ENCODE measurements at places on chromosomes 5 and 9. TPM values are rescaled to one million over a fixed set of nuclear protein-coding genes. Genes with fewer than 3 reads are reported as not detected.

GRCh38 chr9:20981486-20981885 lies 50.0 kb downstream of the HACD4 start:
- DNase-seq: no peak

DNA sequence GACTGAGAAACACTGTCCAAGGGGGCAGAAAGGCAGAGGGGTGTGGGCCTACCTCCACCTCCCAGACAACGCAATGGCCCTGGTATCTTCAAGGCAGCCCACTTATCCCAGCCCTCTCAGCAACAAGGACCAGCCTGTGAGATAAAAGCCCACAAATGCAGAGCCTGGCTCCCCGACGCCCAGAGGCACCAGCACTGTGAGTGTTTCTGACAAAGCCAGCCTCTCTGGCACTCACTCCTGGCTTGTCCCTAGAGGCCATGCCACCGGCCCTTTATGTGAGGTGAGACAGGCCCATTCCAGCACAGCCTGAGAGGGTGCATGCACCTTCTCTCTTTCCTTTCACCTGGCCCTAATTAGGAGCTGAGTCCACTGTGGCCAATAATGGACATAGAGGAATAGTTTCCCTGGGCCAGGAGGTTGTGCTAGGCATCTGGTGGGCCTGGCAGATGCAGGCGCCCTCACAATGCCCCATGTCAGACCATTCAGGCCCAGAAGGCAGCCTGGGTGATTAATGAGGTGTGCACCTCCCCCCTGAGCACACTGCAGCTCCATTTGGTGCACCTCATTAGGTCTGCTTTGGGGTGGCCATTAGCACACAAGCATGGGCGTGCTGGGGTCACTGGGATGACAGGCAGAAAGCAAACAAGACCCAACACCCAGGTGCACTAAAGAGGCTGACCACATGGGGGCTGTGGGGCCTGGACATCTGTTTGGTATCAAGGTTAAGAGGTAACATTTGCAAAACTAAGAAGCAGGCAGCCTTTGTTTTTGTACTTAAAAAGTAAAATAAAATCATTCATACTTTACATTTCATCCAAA lies 176.0 kb downstream of the MED10 start:
- no peak for DNase-seq

GRCh38 chr9:129414993-129415941 lies 205.6 kb downstream of the C9orf50 start:
- no peak for DNase-seq

- DNase-seq: peak; percentile 59
Observed at GRCh38 chr5:142015781-142016533, 3.1 kb upstream of the GNPDA1 start.

GRCh38 chr5:98898743-98899142 lies 30.1 kb downstream of the CHD1 start:
- no peak for DNase-seq

DNA sequence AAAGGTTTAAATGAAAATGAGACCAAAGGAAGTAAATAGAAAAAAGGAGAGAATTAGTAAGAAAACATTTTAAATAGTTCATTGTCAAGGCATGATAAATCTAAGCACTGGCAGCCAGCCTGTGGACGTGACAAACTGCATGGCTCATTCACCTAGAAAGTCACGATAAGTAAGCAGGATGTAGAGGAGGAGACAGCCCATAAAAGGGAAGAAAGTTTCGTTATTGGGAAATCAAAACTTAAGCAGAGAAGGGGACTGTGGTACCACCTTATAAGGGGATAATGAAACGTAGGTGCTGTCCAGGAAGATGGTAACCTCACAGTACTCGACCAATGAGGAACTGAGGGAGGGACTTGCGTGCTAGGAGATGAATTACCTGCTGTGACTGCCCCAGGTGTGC lies 494.5 kb upstream of the GRAMD2B start:
- DNase-seq: peak; percentile 26

- DNase-seq: no peak
Observed at GRCh38 chr9:23288545-23288944, 537.5 kb downstream of the ELAVL2 start.

DNA sequence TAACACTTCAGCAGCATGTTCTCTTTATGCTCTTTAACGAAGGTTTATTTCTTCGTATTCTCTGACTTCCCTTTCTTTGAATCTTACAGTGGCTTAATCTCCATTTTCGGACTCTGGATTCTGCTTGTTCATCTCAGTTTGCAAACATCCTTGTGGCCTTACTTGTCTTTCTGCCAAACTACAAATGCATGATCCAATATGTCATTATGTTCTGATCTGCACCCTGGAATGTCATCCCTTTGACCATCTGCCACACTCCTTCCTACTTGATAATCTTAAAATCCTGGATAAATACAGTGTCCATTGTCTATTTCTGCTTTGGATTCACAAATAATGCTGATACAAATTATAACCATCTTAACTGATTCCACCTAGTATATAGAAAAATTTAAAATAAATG lies 499.2 kb downstream of the CDH18 start:
- no peak for DNase-seq

The SLCO6A1 gene
- 0.48 TPM for total RNA-seq
